ENCODE measurements at places on chromosomes 3 and 15. TPM values are rescaled to one million over a fixed set of nuclear protein-coding genes. Genes with fewer than 3 reads are reported as not detected.

Gene HHLA2
- total RNA-seq = not detected

Gene TICRR
- total RNA-seq = 0.33 TPM

Gene TMEM212
- total RNA-seq = not detected

Gene MYRIP
- not detected for total RNA-seq

Gene LSAMP
- 12.2 TPM for total RNA-seq

Gene SYNPR
- not detected for total RNA-seq

Gene ADPRH
- total RNA-seq = 3.6 TPM

Gene UACA
- total RNA-seq = 107 TPM

Gene SKOR1
- 0.15 TPM for total RNA-seq

Gene GOLGA6L4
- 3.6 TPM for total RNA-seq

Gene DAZL
- not detected for total RNA-seq

Gene CHDH
- 0.99 TPM for total RNA-seq

Gene NAALADL2
- 19.7 TPM for total RNA-seq

Gene C2CD4A
- total RNA-seq = not detected

Gene PIGBOS1
- 11.5 TPM for total RNA-seq

Gene CHST2
- 7.6 TPM for total RNA-seq

Gene GOLGA8K
- 0.44 TPM for total RNA-seq

Gene LSMEM2
- total RNA-seq = not detected

Gene FOXL2
- not detected for total RNA-seq

Gene PIERCE2
- 1.2 TPM for total RNA-seq

Gene LYZL4
- total RNA-seq = not detected

Gene CCDC13
- total RNA-seq = 0.29 TPM

Gene MGLL
- total RNA-seq = 78.1 TPM

Gene GOLGA6B
- not detected for total RNA-seq

Gene SYNM
- total RNA-seq = 5.4 TPM

Gene WDR93
- total RNA-seq = not detected

Gene GPR15
- total RNA-seq = not detected

Gene AADAC
- 0.33 TPM for total RNA-seq

Gene CELSR3
- total RNA-seq = 3.5 TPM

Gene RASSF1
- 43.8 TPM for total RNA-seq

Gene POTEB3
- not detected for total RNA-seq

Gene SPTSSB
- total RNA-seq = 0.58 TPM

Gene ST3GAL6
- total RNA-seq = 0.99 TPM

Gene DPPA2
- total RNA-seq = not detected

Data from smooth muscle cell of trachea (primary cell).